Globus pallidus (tissue), 1 donor: ENCODE measurements at places on chromosomes 12 and 14.

GRCh38 chr14:54435500-54435981 lies 5.6 kb downstream of the CNIH1 start:
- DNase-seq = no peak

DNA sequence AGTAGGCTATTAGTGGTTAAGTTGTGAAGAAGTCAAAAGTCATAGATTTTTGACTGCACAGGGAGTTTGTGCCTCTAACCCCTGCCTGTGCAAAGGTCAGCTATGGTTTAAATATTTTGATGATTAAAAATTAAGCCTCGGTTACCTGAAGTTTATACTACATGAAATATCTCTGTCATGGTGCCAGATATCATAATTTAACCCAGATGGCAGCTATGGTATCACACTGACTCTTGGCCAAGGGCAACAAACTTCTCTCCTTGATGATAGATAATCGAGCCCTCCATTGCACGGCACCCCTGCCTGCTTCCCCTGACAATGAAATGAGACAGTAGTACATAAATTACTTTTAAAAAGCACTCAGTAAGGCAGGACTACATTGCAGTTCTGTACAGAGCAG lies 80.8 kb downstream of the SLC35F4 start:
- DNase-seq = no peak

- DNase-seq = no peak
Measured at GRCh38 chr12:93552427-93552826, 20.0 kb upstream of the SOCS2 start.

DNA sequence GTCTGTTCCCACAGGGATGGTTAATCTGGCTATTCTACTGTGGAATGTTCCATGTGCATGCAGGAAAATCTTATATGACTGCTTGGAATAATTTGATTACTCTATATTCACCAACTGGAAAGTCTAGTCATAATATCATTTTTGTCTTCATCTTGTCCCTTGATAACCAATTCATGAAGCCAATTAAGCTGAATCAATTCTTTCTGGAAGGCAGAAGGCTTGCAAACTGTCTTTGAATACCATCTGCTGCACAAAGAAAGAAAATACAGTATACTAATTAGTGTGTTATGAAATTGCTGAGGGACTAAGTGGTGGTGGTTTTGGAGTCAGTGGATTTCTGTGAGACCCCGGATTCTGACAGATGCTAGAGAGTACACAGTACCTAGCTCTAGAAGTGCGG lies 546.5 kb upstream of the MIS18BP1 start:
- no peak for DNase-seq

DNA sequence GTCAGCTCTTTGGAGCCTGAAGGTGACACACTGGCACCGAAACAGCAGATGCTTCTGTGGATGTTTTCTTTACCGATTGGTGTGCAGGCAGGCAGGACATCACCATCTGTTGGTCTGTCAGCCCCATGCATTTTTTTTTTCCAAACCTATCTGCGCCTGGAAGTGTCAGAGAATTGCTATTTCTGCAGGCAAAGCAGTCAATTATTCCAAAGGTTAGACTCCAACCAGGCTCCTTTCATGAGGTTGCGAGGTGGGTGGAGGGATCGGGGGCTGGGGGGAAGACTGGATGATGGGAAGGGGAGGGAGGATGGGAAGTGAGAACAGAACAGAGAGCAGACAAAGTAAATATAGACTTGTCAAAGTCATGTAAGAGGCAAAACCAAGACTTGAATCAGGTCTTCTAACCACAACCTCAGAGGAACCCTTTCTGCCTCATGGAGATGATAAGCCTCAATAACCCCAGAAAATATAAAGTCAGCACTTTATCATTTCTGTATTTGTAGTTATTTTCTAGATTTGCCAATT lies 117.7 kb downstream of the OTOGL start:
- DNase-seq = no peak

GRCh38 chr12:116955382-116956021 lies 44.8 kb downstream of the FBXW8 start:
- DNase-seq = no peak

DNA sequence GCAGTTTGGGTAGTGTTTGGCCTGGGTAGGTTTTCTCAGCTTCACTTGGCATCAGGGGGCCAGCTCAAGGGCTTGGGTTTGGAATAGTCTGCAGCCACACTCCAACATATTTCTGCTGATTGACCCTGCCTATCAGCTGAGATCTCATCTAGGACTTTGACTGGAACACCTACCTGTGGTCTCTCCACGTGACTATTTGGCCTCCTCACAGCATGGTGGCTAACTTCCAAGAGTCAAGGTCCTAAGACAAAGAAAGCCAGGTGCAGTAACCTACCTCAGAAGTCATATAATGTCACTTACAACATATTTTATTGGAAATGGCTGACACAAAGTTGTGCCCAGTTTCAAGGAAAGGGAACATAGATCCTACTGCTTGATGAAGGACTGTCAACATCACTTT lies 481.0 kb downstream of the EGLN3 start:
- no peak for DNase-seq

GRCh38 chr14:78173346-78174035 lies 3.3 kb downstream of the NRXN3 start:
- DNase-seq = no peak

DNA sequence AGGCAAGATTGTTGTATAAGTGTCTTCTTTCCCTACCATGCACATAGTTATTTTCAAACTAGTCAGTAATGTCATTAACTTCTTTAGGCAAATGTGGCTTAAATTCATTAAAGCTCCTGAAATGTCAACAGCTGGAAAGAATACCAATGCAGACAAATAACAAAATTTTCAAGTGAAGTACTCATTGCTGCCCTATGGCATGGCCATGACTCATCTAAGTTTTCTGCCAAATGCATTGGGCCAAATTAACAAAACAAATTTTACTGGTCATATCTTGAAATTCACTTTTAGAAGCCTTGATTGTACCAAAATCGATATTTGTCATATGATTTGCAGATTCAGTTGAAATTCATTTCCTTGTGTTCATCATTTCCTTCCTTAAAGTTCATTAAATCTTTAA lies 915.9 kb downstream of the SLC6A15 start:
- no peak for DNase-seq

DNA sequence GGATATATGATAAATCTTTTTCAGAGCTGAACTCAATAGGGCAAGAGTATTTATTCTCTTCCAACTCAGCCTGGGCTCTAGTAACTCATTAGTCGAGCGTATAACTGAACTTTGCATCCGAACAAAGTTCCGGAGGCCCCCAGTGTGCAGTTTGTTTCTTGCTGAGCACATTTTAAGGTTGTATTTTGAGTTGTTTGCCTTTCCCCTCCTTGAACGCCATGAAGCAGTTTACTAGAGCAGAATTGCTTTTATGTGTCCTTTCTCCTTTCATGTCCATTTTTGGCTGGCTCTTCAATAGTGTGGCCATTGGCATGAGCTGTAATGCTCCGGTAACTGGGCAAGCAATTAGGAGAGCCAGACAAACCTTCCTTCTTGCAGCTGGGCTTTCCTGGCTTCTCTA lies 105.3 kb downstream of the WIF1 start:
- no peak for DNase-seq

- DNase-seq = no peak
Measured at GRCh38 chr12:130537655-130538054, 178.4 kb downstream of the RIMBP2 start.

DNA sequence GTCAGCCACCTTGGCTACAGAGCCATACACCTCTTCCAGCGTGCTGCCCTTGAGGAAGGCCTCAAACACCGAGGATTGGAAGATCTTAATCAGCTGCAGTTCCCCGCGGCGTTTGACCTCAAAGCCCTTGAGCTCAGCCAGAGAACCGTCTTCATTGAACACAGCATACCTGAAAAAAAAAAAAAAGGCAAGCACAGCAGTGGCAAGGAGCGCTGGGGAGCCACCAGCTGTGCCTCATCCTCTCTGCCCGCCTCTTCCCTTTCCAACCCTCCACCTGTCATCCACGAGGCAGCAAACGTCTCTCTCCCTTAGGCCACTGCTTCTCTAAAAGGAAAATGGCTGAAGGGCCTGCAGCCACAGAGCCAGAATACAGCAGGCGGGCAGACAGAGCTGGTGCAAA lies 26.1 kb downstream of the POLE start:
- DNase-seq = no peak

DNA sequence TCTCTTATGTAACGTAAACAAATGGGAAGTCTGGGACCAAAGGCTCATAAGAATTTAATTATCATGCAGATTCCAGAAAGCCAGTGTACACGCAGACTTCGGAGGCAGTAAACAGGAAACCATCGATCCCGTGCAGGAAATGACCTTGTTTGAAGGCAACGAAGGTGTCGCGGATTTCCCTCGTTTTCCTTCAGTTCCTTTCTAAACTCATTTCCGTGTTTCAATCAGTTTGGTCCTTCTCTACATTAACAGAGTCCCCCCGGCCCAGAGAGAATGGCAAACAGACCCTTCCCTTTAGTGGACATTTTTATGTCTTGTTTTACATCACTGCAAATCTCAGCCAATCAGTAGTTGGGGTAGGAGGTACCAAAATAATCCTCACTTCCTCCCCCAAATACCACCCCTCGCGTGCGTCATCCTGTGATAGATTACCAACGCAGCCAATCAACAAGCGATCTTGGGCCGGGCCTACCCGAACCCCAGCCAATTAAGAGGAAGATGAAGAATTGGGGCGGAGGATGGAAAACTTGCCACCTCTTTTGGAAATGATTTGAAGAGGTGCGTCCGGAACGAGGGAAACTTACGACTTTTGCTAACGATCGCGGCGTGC lies 6.1 kb upstream of the FOXJ2 start:
- DNase-seq = peak; percentile 100
